Right renal cortex interstitium (tissue), 3 donors: ENCODE measurements at places on chromosomes 4 and X. TPM values are rescaled to one million over a fixed set of nuclear protein-coding genes. Genes with fewer than 3 reads are reported as not detected.

DNA sequence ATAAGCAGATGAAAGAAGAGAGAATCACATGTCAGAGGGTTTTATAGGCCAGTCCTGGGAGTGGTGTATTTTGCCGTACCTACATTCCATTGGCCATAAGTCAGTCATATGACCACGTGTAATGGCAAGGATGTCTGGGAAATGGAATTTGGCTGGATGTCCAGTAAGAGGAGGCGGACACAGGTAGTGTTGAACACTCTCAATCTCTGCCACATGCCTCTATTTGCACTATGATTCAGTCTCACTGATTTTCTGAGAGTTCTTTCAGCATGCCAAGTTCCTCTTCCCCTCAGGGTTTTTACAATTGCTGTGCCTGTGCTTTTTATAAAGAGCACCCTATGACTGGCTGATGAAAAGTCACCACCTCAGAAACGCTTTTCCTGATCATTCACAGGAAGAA is 164.2 kb upstream of the GPR101 start:
- no peak for DNase-seq

- no peak for DNase-seq
Observed at GRCh38 chrX:135086197-135086854, 34.0 kb downstream of the ETDB start.

GRCh38 chrX:2609431-2610238 is 81.5 kb upstream of the CD99 start:
- DNase-seq: no peak

GRCh38 chr4:75512386-75513211 is 1.6 kb downstream of the RCHY1 start:
- no peak for DNase-seq

The ZFP92 gene
- 0.75 TPM for polyA plus RNA-seq

- DNase-seq: no peak
Observed at GRCh38 chrX:133045986-133046385, 50.9 kb downstream of the USP26 start.

GRCh38 chrX:15451913-15452312 is 41.2 kb downstream of the PIR start:
- no peak for DNase-seq

DNA sequence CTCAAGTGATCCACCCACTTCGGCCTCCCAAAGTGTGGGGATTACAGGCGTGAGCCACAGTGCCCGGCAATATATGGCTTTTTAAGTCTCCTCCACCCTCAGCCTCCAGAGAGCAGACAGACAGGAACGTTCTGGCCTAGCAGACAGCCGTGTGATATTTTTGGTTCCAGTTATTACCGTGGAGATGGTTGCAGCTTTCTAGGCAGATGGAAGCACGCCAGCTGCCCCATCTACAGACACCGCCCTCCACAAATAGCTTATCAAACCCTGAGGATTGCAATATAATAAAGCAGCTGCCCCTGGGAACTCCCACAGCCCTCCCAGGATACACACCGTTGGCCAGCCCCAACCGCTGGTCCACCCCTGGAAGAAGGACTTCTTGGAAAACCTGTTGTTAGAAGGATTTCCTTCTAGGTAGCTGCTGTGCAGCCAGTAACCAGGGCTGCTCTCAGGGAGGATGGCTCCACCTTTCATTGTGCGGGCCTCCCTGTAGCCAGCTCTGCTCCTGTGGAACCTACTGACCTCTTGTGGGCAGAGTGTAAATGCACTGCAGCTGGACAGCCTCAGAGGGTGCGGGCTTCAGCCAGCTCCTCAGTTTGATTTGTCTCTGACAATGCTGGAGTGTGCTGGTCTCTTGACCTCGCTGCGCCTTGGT is 44.0 kb downstream of the SLC25A5 start:
- no peak for DNase-seq

DNA sequence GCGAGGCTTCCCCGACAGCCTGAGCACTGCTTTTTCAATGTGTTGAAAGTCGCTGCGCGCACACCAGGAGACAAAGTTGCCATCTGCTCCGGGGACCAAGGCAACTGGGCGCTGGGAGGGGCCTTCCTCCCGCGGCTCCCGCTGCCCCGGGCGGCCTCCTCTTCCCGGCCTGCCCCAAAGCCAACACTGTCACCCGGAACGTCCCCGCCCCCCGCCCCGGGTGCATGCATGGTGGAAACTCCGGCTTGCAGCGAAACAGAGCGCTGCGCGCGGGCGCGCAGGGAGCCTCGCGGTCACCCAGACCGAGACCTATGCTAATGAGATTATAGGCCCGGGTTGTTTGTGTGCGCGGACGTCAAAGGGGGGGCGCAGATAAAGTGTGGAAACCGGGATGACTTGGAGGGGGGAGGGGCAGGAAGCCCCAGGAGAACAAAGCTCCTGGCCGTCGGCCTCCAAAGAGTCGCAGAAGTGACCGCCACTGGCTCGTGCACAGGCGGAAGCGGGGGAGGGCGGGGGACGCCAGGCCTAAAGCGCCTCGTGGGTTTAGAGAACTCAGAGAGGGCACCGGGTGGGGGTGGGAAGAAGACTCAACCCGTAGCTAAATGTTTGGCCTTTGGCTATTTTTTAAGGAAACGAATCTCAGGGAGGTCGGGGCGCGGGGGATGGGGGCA is 88.8 kb downstream of the BCOR start:
- DNase-seq: no peak

DNA sequence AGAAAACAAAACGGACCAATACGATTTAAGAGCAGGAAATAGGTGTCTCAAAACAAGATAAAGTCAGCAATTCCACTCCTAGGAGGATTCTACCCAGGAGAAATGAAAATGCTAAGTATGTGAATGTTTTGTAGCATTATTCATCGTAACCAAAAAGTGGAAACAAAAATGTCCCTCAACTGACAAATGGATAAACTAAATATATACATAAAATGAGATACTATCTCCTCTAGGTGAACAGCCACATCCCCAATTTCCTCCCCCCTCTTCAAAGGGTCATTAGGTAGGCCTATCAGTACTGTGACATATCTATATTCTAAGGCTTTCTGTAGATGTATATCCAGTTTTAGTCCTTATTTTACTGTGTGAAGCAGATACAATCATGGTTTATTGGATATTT is 18.0 kb downstream of the DDX3X start:
- DNase-seq: no peak

- no peak for DNase-seq
Observed at GRCh38 chrX:7798327-7798726, 44.6 kb upstream of the VCX start.

DNA sequence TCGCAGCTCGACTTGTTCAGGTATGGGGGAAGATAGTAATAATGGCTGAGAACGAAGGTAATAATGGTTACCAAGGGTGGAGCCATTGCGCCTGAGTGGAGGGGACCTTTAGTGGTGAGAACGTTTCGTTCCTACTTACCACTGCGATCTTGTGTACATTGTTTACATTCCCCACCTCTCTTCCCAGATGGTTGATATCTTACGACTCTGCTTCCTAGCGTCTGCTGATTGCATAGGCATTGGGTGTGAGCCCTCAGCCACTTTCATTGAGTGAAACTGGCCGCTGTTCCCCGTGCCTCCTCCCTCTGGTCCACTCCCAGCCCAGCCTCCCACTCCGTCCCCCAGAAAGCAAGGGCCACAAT is 850 bp downstream of the IGBP1 start:
- DNase-seq: no peak

- DNase-seq: no peak
Observed at GRCh38 chr4:83174844-83175414, 60.4 kb upstream of the PLAC8 start.

The GASK1B gene
- polyA plus RNA-seq: 36.8 TPM

The ITGB1BP2 gene
- 1.3 TPM for polyA plus RNA-seq

The UGT2B11 gene
- polyA plus RNA-seq: 3.9 TPM

- DNase-seq: no peak
Observed at GRCh38 chr4:156228676-156229075, 275.0 kb upstream of the CTSO start.

The MYOZ2 gene
- 0.53 TPM for polyA plus RNA-seq

The GUCY1B1 gene
- 80.9 TPM for polyA plus RNA-seq

- no peak for DNase-seq
Observed at GRCh38 chr4:75858721-75859120, 43.5 kb downstream of the PPEF2 start.

The CFAP47 gene
- 0.46 TPM for polyA plus RNA-seq

- no peak for DNase-seq
Observed at GRCh38 chr4:21946858-21947257, 1.7 kb downstream of the KCNIP4 start.

- DNase-seq: no peak
Observed at GRCh38 chrX:106927700-106928099, 7.5 kb downstream of the CLDN2 start.

- DNase-seq: no peak
Observed at GRCh38 chr4:154421618-154422017, 70.0 kb downstream of the DCHS2 start.

The AFM gene
- 13.4 TPM for polyA plus RNA-seq

The ZCCHC18 gene
- polyA plus RNA-seq: 4.2 TPM

The FMR1NB gene
- polyA plus RNA-seq: not detected

The CCSER1 gene
- polyA plus RNA-seq: 20.6 TPM

DNA sequence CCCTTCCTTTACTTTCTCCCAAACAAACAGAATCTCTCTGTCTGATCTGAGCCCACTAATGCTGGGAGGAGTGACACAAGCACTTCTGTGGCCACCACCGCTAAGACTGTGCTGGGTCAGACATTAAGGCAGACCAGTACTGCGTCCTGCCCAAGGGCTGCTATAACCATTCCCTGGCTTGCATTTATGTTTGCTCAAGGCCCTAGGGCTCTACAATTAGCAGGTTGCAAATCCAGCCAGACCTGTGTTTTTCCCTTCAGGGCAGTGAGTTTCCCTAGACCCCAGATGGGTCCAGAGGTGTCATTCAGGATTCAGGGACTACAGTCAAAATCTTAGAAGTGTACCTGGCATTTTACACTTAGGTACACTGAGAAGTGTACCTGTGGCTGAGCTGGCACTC is 89.7 kb downstream of the SPANXN4 start:
- DNase-seq: no peak

DNA sequence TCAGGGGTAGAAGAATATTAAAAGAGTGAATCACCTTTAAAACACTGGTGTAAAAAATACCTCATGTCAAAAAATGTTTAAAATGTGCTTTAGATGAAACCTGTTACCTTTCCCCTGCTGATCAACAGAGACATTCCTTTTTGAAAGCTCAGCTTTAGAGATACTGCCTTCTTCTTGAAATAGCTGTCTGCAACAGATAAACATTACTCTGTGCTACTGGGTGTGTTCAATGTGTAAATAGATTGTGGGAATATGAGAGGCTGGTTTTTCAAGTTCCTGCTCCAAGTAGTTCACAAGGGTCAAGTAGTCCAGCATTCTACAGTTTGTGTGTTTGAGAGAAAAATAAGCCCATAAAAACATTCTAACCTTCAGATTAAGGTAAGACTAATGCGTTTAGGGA is at the start of gene SYTL5:
SYTL5 (plus strand) TSS at position 263 of the 400 bp plus-strand sequence. CDS start 27,337 bp downstream, outside the sequence.
- no peak for DNase-seq

DNA sequence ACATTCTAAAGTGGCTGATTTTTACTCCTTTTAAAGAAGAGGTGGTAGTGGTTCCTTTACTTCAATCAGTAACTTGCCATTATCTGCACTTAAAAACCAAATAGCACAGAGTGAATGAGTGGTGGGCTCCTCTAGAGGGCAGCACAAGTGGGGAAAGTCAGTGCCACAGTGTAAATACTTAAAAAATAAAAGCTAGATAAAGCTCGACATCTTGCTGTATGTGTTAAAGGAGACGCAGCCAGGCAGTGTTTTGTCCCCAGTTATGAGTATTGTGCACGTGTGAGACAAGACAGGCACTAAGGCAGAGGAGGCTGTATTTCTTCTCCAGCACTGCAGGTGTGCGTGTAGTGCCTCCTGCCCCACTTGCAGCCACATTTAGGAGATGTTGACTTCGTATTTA is 24.6 kb downstream of the NAP1L5 start:
- DNase-seq: peak; percentile 30

- no peak for DNase-seq
Observed at GRCh38 chrX:6464726-6465125, 70.2 kb downstream of the VCX3A start.

The SYP gene
- 1.7 TPM for polyA plus RNA-seq

GRCh38 chrX:44898411-44899221 is 25.6 kb downstream of the KDM6A start:
- DNase-seq: no peak

DNA sequence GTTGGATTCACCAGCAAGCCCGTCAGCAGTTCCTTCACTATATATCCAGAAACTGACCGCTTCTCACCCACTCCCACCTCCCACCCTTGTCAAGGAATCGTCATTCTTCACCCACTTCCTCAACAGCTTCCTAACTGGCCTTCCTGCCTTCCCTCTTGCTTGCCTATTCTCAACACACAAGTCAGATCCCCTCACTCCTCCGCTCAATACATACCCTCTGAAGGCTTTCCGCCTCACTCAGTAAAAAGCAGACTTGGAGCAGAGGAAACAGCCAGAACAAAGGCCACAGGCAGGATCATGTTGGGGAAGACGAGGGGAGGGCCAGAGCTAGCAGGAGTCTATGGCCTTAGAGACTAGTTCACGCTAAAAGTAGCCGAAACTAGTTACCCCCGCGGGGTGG is 23.7 kb downstream of the RWDD4 start:
- DNase-seq: no peak

DNA sequence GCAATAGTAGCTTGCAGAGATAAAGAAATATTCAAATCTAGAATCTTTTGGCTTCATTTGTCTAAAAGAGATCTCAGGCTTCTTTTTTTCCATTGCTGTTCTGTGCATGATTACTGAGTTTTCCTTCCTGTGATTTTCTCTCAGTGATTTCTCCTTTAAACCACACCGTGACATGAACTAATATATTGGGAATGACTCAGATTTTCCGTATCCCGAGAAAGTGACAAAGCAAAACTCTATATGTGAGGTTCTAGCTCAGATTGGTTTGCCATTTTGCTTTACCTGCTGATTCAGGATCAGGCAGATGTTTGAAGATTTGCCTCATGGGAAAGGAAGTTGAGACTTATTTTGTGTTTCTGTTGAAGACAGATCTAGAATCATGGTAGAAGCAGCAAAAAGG is 59.4 kb downstream of the MTHFD2L start:
- DNase-seq: no peak

- DNase-seq: no peak
Observed at GRCh38 chr4:110514889-110515479, 39.0 kb downstream of the ENPEP start.

GRCh38 chr4:3461515-3462291 is 1.4 kb upstream of the DOK7 start:
- DNase-seq: no peak

- no peak for DNase-seq
Observed at GRCh38 chr4:1752284-1753041, 31.1 kb downstream of the TACC3 start.

GRCh38 chr4:70315928-70316327 is 18.9 kb upstream of the CABS1 start:
- DNase-seq: no peak

DNA sequence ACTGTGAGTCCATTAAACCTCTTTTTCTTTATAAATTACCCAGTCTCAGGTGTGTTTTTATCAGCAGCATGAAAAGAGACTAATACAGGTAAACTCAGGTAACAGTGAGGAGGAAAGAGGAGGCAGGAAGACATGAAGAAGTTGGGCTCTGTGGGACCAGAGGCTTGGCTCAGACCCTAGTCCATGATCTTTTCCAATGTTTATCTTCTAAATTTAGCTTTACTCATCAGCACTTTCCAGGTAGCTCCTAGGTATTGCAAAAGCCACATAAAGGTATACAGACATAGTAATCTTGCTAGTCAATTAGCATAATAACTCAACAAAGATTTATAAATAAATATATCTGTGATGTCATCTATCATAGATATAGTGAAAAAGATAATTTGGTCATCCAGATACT is 11.2 kb upstream of the FRYL start:
- no peak for DNase-seq

- DNase-seq: no peak
Observed at GRCh38 chr4:78601013-78601412, 49.4 kb downstream of the ANXA3 start.

GRCh38 chr4:48109413-48110263 is 24.4 kb downstream of the TXK start:
- DNase-seq: no peak
